ENCODE measurements at places on chromosomes 11 and 22. TPM values are rescaled to one million over a fixed set of nuclear protein-coding genes. Genes with fewer than 3 reads are reported as not detected.
A peak's percentile ranks its signal among the peaks of the same experiment; 100 is the strongest.

The DEUP1 gene
- not detected for total RNA-seq

DNA sequence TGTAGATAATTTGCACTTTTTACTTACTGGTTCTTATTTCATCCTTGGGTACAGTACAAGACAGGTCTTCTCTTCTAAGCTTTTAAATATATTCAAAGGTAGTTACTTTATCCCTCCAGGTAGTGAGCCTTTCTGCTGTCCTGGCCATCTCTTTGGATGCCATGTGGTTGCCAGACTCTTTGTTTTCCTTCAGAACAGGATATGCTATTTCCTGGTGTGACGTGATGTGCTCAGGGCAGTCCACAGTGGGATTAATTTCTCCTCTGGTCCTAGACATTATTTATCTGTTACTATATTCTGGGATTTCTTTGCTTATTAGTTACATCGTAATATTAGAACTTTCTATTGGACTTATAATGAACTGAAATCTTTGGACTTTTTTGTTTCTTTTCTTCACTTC, 63.7 kb downstream of the PPP6R3 start:
- DNase-seq: no peak
- H3K4me3 ChIP-seq: no peak overlapping the region
- H3K27me3 ChIP-seq: no peaks in the 10 kb centered on the region
- peak overlapping the region; percentile 67 for H3K27ac ChIP-seq
- H3K36me3 ChIP-seq: peaks cover 70% of the 10 kb centered on the region

DNA sequence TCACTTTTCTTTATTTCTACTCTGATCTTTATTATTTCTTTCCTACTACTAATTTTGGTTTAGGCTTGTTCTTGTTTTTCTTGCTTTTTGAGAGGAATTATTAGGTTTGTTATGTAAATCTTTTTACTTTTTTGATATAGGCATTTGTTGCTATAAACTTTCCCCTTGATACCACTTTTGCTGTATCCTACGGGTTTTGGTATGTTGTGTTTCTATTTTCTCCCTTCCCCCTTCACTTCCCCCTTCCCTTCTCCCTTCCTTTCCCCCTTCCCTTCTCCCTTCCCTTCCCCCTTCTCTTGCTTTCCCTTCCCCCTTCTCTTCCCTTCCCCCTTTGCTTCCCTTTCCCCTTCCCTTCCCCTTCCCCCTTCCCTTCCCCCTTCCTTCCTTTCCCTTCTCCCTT, 529.6 kb downstream of the RAB38 start:
- H3K27me3 ChIP-seq: no peaks in the 10 kb centered on the region
- H3K4me1 ChIP-seq: no peaks in the 10 kb centered on the region
- no peak overlapping the region for H3K4me3 ChIP-seq
- no peak for DNase-seq
- no peaks in the 10 kb centered on the region for H3K36me3 ChIP-seq

DNA sequence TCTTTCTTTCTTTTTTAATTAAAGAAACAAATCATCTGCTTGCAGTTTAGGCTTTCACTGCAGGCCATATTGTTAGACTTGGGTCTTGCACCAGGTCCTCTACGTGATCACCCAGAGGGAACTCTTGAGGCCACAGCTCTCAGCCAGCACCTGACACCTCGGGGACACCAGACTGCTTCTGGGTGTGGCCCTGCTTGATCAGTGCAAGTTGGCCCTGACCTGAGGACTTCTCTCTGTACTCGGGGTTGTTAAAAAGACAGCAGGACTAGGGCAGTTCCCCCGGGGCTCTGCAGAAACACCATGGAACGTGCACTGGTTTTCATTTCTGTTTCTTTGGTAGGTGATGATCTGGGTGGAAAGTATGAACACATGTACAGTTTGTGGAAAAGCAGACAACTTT, 51.2 kb upstream of the MYO18B start:
- H3K4me3 ChIP-seq: no peak overlapping the region
- no peaks in the 10 kb centered on the region for H3K36me3 ChIP-seq
- DNase-seq: no peak
- H3K27me3 ChIP-seq: no peaks in the 10 kb centered on the region

The PRRG4 gene
- total RNA-seq: 0.34 TPM

The SEPTIN5 gene
- total RNA-seq: 1.5 TPM

GRCh38 chr22:37571258-37571991, 8.5 kb downstream of the LGALS2 start:
- no peaks in the 10 kb centered on the region for H3K27me3 ChIP-seq
- H3K4me3 ChIP-seq: no peak overlapping the region
- no peak overlapping the region for H3K27ac ChIP-seq
- DNase-seq: no peak
- no peaks in the 10 kb centered on the region for H3K36me3 ChIP-seq
- H3K4me1 ChIP-seq: peaks cover 10% of the 10 kb centered on the region

The MISFA gene
- 0.67 TPM for total RNA-seq

The TSPAN18 gene
- 0.92 TPM for total RNA-seq

The TRIM3 gene
- total RNA-seq: 4.4 TPM

The FAM89B gene
- total RNA-seq: 12.7 TPM

The ANAPC15 gene
- total RNA-seq: 66.0 TPM

DNA sequence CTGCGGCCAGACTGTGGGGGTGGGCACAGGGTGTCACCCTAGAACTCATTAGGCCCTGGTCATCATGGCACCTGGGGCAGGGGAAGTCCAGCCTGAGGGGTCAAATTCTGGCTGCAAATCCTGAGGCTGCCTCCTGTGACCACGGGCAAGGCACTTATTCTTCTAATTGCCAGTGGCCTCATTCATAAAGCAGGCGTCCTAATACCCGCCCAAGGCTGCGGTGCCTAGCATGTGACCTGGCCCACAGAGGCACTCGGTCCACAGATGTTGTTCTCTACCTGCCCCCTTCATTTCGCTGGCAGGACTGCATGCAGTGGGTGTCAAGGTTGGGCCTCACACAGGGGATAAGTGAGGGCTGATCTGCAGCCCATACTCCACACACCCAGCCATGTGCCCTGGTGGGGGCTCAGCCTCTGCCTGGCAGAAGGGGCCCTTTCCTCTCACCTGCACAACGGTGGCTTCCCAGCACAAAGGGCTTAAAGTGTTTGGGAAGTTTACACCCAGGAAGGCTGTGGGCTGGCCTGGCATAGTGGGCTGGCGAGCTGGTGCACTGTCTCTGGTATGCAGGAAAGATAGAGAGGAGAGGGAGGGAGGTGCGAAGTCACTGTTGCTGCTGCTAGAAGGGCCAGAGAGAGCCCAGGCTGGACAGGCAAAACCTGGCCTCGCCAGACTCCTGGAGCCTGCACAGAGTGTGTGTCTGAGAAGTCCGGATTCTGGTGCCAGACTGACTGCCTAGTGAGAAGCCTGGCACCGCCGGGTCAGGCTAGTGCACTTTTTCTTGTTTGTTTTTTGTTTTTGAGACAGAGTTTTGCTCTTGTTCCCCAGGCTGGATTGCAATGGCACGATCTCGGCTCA, 3.2 kb downstream of the MPST start:
- peaks cover 6% of the 10 kb centered on the region for H3K4me1 ChIP-seq
- no peak overlapping the region for H3K27ac ChIP-seq
- peaks cover 19% of the 10 kb centered on the region for H3K27me3 ChIP-seq
- no peak for DNase-seq

- H3K27ac ChIP-seq: no peak overlapping the region
- H3K4me3 ChIP-seq: no peak overlapping the region
- peaks cover 14% of the 10 kb centered on the region for H3K4me1 ChIP-seq
- peaks cover 4% of the 10 kb centered on the region for H3K27me3 ChIP-seq
These were observed 85.3 kb downstream of the GAB2 start for GRCh38 chr11:78332174-78332866.

DNA sequence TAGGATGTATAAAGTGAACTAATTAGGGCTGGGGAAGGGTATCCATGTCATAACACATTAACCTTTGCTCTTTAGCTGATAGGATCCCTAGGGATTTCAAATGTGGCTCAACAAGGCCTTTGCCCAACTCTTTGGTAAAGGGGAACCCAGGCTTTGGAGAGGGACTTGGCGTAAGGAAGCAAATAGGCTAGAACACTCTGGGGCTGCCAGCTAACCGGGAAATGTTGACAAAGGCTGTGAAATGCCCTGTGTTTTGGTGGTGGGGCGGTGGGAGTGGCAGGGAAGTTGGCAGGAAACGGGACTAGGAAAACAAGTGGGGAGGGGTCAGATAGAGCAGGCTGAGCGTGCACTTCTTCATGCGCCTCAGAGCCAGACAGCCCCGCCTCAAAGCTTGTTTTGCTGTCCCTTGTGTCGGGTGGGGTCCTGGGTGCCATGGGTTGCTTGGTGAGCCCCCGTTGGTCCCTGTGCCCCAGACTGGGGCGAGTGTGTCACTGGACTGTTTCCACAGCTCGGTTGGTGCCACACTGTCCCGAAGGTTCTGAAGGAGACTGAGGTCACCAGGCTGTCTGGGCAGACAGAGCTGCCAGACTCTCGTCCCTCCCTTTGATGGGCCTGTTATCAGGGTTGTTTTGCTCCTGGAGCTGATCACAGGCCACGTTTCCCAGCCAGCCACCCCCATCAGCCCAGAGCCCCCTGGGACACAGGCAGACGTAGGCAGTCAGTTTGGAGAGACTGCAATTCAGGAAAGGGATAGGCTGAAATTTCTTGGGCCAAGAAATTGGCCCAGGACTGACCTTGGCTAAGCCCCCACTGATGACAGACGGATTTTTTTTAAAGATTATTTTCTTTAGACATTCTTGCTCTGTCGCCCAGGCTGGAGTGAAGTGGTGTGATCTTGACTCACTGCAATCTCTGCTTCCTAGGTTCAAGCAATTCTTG, 19.6 kb downstream of the KCTD21 start:
- H3K4me3 ChIP-seq: no peak overlapping the region
- H3K27ac ChIP-seq: no peak overlapping the region
- peaks cover 5% of the 10 kb centered on the region for H3K36me3 ChIP-seq
- H3K4me1 ChIP-seq: no peaks in the 10 kb centered on the region
- no peaks in the 10 kb centered on the region for H3K27me3 ChIP-seq
- DNase-seq: no peak

The KIRREL3 gene
- not detected for total RNA-seq

DNA sequence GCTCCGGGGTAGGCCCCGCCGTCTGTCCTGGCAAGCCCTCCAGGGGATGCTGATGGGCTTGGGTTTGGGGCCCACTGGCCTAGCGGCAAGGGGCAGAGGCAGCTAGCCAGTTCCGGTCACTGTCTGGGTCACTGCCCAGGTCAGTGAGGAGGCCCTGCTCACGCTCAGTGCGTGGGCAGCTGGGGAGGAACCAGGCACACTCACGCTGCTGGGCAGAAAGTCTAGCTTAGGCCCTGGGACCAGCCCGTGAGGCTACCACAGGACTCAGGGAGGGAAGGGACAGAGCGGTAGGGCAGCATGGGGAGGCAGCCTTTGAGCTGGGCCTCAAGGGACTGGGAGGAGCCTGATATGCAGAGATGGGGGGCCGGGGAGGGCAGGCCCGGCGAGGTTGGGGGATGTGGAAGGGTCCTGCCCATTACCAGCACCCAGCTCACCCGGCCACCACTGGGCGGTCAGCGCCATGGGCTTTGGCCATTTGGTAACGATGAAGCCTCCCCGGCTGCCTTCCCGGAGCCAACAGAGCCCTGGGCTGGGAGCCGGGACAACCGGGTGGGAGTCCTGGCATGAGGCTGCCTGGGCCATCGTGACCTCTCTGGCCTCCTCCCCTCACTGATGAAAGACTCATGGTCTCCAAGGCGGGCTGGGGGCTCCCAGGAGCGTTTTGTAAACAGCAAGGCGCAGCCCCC, 14.2 kb downstream of the SHISAL1 start:
- peaks cover 6% of the 10 kb centered on the region for H3K27me3 ChIP-seq
- no peaks in the 10 kb centered on the region for H3K36me3 ChIP-seq
- H3K4me1 ChIP-seq: no peaks in the 10 kb centered on the region
- H3K4me3 ChIP-seq: no peak overlapping the region

DNA sequence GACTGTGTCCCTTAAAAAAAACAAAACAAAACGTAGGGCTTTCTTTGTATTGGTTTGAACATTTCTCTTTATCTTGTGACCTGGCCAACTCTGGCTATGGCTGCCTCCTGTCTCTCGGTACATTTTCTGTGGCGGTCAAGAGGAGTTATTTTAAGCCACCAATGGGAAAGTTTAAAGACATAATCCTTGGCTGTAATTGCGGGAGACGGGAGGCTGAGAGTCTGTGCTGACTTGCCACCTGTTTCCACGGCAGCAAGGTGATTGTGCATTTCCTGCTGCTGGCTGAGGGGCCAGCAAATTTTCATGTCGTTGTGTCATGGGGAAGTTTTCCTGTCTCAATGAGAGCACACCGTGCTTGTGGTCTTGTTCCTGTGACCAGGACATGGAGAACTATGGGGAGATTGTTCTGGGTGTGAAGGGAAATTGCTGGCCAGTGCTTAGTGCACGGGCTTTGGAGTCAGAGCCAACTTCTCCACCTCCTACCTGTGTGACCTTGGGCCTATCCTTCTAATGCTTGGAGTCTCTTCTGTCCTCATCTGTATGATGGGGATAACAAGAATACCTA, 11.0 kb downstream of the PTPRJ start:
- peak overlapping the region; percentile 85 for H3K27ac ChIP-seq
- peak overlapping the region; percentile 31 for H3K4me3 ChIP-seq
- peaks cover 54% of the 10 kb centered on the region for H3K4me1 ChIP-seq
- H3K36me3 ChIP-seq: peaks cover 2% of the 10 kb centered on the region
- DNase-seq: peak; percentile 30

DNA sequence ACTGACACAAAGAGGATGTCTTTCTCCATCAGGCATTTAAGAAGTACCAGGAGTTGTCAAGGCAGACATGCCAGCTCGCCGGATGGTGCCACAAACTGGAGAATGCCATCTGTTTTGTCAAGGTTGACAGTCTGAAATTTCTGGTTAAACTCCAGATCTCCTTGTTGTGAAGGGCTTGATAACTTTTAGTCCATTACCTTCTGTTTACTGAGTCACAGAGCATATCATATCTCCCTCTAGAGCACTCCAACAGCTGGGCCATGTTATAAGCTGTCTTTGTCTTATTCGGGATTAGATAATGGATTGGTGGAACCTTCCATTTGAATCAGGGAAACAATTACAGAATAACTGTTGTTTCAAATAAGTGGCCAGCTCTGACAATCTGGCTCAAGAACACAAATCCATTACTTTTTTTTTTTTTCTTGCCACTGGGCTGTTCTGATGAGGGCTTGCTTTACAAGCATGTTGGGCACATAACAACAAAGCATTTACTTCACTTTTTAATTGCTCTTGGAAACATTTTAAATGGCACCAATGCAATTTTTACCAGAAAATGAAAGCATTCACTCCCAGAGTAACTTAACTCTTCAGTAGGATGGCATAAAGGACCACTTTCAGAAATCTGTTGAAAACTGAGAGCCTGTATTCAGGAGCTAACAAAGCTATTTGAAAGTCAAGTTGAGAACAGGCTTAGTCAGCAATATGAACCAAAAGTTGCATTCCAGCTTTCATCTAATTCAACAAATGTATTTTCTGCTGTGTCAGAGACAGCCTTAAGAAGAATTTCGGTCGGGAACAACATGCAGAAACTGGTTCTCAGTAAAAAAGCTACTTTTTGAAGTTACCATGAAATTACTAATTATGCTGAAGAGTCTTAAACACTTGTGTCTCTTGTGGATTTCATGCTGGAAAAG, 227.6 kb upstream of the PITPNB start:
- no peaks in the 10 kb centered on the region for H3K4me1 ChIP-seq
- no peak overlapping the region for H3K27ac ChIP-seq
- no peaks in the 10 kb centered on the region for H3K36me3 ChIP-seq
- no peak for DNase-seq

The CD3D gene
- 325 TPM for total RNA-seq

GRCh38 chr11:17439316-17439782, 37.3 kb downstream of the ABCC8 start:
- no peak overlapping the region for H3K4me3 ChIP-seq
- peak; percentile 7 for DNase-seq
- peaks cover 13% of the 10 kb centered on the region for H3K27me3 ChIP-seq
- H3K27ac ChIP-seq: no peak overlapping the region
